ENCODE measurements at places on chromosomes 2 and 18. TPM values are rescaled to one million over a fixed set of nuclear protein-coding genes. Genes with fewer than 3 reads are reported as not detected.

- no peaks in the 10 kb centered on the region for H3K36me3 ChIP-seq
- H3K4me1 ChIP-seq = peaks cover 3% of the 10 kb centered on the region
- no peaks in the 10 kb centered on the region for H3K27me3 ChIP-seq
Measured at GRCh38 chr2:19769513-19769912, 132.3 kb downstream of the TTC32 start.

DNA sequence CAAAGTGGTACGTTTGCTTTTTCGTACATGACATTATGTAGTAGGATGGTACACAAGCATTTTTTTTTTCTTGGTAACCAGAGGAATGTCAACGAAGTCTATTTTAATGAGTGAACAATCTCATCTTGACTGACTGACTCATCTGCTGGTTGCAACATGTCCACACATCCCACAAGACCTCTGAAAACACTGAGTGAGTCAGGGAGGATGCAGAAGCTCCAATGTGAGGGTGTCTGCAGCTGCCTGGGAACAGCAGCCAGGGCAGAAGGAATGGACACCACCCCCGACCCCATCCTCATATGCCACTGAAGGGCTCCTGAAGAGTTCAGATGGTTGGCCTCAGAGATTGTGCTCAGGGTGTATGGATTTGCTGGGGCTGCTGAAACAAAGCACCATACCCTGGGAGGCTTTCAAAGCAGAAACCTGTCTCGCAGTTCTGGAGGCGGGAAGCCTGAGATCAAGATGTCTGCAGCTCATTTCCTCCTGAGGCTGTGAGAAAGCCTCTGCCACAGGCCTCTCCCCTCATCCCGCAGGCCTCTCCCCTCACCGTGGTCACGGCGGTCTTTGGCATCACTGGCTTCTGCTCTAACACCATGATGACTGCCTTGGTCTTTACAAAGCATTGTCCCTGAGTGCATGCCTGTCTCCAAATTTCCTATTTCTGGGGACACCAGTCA is 124.6 kb downstream of the LRATD1 start:
- no peak for DNase-seq
- no peak overlapping the region for H3K4me3 ChIP-seq
- no peaks in the 10 kb centered on the region for H3K4me1 ChIP-seq
- no peaks in the 10 kb centered on the region for H3K36me3 ChIP-seq

GRCh38 chr2:28558158-28558820 is 62.4 kb downstream of the PLB1 start:
- H3K4me3 ChIP-seq = no peak overlapping the region
- no peak overlapping the region for H3K27ac ChIP-seq
- H3K36me3 ChIP-seq = no peaks in the 10 kb centered on the region
- H3K27me3 ChIP-seq = no peaks in the 10 kb centered on the region
- H3K4me1 ChIP-seq = no peaks in the 10 kb centered on the region

- peaks cover 21% of the 10 kb centered on the region for H3K27me3 ChIP-seq
- no peak overlapping the region for H3K4me3 ChIP-seq
- DNase-seq = no peak
- H3K36me3 ChIP-seq = no peaks in the 10 kb centered on the region
- H3K4me1 ChIP-seq = no peaks in the 10 kb centered on the region
Measured at GRCh38 chr2:96514521-96514920, 9.4 kb upstream of the NEURL3 start.

DNA sequence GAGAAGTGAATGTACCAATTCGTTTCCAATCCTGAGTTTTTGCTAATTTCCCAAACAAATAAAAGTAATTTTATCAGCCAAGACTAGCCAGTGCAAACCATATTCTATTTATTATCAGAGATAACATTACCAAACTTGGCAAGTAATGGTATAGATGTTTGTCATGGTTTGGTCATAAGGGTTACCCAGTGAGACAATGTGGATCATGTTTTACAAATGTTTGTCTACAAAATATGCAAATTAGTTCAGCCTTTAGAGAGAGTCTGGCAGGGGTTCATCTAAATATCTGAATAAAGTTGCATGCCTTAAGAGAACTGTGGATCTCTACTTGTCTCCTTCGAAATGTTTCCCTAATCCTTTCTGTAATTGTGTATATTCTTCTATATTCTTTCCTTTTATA is 152.2 kb downstream of the KCNH7 start:
- DNase-seq = no peak
- no peaks in the 10 kb centered on the region for H3K4me1 ChIP-seq
- H3K27ac ChIP-seq = no peak overlapping the region
- no peak overlapping the region for H3K4me3 ChIP-seq

DNA sequence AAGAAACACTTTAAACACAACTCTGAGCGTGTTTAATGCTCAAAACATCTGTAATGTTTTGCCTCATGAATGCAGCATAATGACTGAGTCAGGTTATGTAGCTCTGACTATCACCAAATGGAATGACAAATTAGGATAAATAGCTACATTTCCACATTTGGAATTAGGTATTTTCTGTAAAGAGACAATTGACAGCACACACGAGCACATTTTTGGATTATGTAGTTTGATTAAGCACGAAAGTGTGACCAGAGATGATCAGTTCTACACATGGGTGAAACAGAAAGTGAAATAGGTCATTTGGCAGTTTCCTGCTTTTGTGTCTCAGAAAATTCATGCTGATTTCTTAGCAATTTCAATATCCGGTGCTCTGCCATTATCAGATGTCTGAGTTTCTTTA is 29.0 kb downstream of the LPIN1 start:
- no peak overlapping the region for H3K4me3 ChIP-seq
- DNase-seq = no peak
- H3K27me3 ChIP-seq = no peaks in the 10 kb centered on the region
- no peak overlapping the region for H3K27ac ChIP-seq

Gene LIMS4
- 0.71 TPM for total RNA-seq

DNA sequence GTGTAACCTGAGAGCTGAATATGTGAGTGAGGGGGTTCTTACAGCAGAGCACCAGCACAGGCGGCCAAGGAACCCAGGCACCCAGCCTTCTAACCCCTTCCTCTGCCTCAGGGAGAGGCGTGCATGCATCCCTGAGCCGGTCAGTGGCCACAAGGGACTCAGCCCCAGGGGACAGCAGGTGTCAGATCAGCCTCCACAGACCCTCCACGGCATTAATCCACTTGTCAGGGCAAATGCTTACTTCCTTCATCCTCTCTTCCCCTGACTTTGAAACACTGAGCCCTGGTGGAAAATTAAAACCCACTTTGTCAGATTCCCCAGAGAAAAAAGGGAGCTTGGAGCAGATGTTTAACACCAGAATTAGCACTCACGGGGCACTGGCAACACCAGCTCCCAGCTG is 60.5 kb upstream of the SMAD2 start:
- DNase-seq = no peak
- no peaks in the 10 kb centered on the region for H3K36me3 ChIP-seq
- H3K4me1 ChIP-seq = no peaks in the 10 kb centered on the region
- no peak overlapping the region for H3K27ac ChIP-seq
- no peaks in the 10 kb centered on the region for H3K27me3 ChIP-seq
- H3K4me3 ChIP-seq = no peak overlapping the region

DNA sequence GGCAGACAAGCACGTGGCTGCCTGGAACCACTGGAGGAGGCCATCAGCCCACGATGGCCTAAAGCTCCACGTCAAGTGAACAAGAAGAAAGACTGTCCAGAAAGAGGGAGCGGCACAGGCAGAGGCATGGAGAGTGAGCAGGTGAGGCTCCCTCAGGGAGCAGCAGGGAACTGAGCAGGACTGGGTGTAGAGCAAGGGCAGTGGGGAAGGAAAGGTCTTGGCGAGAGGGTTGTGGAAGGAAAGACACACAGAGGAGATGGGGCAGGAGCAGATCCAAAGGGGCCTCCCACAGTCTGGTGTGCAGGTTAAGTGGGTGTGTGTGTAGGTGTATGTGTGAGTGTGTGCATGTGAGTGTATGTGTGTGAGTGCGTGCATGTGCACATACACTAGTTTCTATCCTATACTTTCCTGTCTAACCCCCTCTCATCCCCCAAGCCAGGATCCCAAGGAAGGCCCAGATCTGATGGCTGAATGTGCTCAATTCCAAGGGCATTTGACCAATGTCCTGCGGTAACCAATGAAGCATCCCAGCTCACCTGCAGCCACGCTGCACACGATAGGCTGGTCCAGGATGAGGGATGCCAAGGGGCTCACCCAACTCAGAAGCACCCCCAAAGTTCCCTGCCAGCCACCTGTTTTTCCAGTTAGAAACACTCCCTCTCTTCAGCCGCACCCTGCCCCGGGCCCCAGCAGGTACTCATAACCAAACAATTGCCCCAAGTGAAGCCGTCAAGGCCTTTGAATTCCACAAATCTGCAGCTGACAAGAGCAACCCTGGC is 262.5 kb upstream of the RAB6C start:
- H3K4me3 ChIP-seq = no peak overlapping the region
- no peak for DNase-seq
- no peaks in the 10 kb centered on the region for H3K36me3 ChIP-seq
- no peaks in the 10 kb centered on the region for H3K27me3 ChIP-seq

GRCh38 chr2:109244304-109244582 is 115.2 kb downstream of the SH3RF3 start:
- no peak overlapping the region for H3K4me3 ChIP-seq
- H3K27ac ChIP-seq = no peak overlapping the region
- no peak for DNase-seq
- no peaks in the 10 kb centered on the region for H3K27me3 ChIP-seq
- no peaks in the 10 kb centered on the region for H3K36me3 ChIP-seq
- no peaks in the 10 kb centered on the region for H3K4me1 ChIP-seq

DNA sequence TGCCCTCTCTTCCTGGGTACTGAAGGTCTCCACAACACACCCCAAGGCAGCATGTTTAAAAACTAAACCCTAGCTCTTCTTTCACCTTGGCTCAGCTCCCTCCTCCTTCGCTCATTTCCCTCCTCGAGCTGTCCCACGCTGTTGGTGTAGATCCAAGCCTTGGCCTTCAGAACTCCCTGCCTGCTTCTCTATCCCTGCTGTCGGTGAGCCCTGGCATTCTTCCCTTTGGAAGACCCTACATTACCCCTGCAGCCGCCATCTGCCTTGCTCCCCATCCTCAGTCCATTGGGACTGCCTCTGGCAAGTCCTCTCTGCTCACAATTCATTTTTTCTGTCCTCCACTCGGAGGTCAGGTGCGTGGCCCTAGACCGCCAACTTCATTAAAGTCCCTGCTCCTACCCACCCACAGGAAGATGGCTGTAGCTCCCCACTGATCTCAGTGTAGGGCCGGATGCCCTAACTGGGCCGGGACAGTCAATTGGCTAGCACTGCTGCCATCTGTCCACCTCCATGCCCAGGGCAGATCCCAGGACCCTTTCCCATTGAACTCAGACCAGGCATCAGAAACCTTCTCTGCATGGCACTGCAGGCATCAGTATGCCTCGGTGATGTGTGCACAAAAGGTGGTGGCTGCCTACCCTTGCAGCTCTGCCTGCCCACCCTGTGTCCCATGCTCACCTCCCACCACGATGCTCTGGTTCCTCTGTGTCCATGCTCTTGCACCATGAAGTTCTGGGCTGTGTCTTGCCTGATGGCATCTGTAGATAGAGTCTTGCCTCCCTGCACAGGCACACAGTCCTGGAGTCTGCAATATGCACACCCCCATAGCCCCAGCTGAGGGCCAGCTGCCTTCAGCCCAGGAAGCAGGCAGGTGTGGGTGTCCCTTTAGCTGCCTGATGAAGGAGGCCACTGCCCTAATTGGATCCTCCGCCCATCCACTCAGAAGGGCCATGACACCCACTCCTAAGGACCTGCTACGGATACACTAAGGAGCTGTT is 5.7 kb downstream of the AMER3 start:
- DNase-seq = no peak
- no peaks in the 10 kb centered on the region for H3K4me1 ChIP-seq
- peaks cover 16% of the 10 kb centered on the region for H3K27me3 ChIP-seq
- H3K4me3 ChIP-seq = no peak overlapping the region
- H3K36me3 ChIP-seq = no peaks in the 10 kb centered on the region

- H3K4me3 ChIP-seq = no peak overlapping the region
- no peaks in the 10 kb centered on the region for H3K27me3 ChIP-seq
- no peaks in the 10 kb centered on the region for H3K4me1 ChIP-seq
- H3K27ac ChIP-seq = no peak overlapping the region
- H3K36me3 ChIP-seq = no peaks in the 10 kb centered on the region
Measured at GRCh38 chr2:133953524-133953923, 300.3 kb upstream of the MGAT5 start.

Gene CPO
- 0.19 TPM for total RNA-seq

All from thymus (tissue), 14 donors.